ENCODE measurements at places on chromosomes 13 and 19.

- H3K4me3 ChIP-seq, result no peak overlapping the region
- H3K27me3 ChIP-seq, result peaks cover 35% of the 10 kb centered on the region
- H3K27ac ChIP-seq, result no peak overlapping the region
- H3K4me1 ChIP-seq, result peaks cover 11% of the 10 kb centered on the region
- H3K36me3 ChIP-seq, result no peaks in the 10 kb centered on the region
Observed at GRCh38 chr19:54310543-54310942, 2.4 kb downstream of the LILRA5 start.

- H3K4me1 ChIP-seq, result peaks cover 34% of the 10 kb centered on the region
- no peaks in the 10 kb centered on the region for H3K27me3 ChIP-seq
- no peak overlapping the region for H3K4me3 ChIP-seq
- no peak overlapping the region for H3K27ac ChIP-seq
- no peak for DNase-seq
Observed at GRCh38 chr19:3684817-3685410, 15.4 kb downstream of the PIP5K1C start.

- no peaks in the 10 kb centered on the region for H3K27me3 ChIP-seq
- no peak overlapping the region for H3K4me3 ChIP-seq
- H3K4me1 ChIP-seq, result no peaks in the 10 kb centered on the region
- no peaks in the 10 kb centered on the region for H3K36me3 ChIP-seq
Observed at GRCh38 chr19:18723871-18724377, 40.4 kb downstream of the CRTC1 start.

- H3K4me1 ChIP-seq, result no peaks in the 10 kb centered on the region
- H3K36me3 ChIP-seq, result no peaks in the 10 kb centered on the region
- no peaks in the 10 kb centered on the region for H3K27me3 ChIP-seq
Observed at GRCh38 chr13:95411428-95412040, 110.3 kb upstream of the ABCC4 start.

All from B cell (primary cell).